Occipital lobe (tissue), 3 donors: ENCODE measurements at places on chromosomes 2 and 18.

DNA sequence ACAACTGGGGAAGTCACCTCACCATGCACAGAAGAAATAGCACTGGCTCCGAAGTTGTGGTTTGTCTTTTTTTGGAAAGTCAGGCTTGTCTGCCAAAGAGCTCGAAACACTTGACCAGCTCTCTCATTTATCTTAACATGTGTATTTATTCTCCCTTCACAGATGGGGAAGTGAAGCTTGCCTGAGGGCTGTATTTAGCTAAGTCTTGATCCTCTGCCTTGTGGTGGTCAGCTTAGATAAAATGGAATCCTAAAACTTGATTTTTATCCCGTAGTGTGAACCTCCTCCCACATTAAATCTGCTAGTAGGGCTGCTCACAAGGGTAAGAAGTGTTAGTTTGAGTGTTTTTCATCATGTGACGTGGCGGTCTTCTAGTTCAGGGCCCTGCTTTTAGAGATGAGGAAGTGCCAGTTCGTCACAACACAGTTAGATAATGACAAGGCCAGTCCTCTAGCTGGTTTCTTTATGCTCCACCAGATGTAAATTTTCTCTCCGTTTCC lies 89.7 kb downstream of the TMEM247 start:
- no peak for DNase-seq

- no peak for DNase-seq
These were observed 415.9 kb downstream of the GRB14 start for GRCh38 chr2:164205347-164205746.

- DNase-seq, result no peak
These were observed 238.2 kb downstream of the TSN start for GRCh38 chr2:121993682-121994081.

DNA sequence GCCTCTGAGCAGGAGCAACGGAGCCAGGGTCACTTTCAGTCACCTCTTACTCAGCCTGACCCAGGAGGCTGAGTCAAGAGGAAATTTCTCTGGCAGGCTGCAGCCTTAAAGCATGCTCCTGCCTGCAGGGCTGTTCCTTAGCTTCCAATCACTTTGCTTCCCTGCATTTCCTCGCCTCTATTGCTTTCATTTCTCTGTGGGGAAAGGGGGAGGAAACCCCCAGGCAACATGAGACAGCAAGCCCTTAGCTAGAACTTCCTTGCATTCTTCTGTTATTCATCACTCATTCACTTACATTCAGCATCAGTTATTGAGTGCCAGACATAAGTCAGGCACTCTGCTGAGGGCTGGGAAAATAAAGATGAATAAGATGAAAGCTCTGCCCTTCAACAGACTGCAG lies 13.0 kb downstream of the XDH start:
- DNase-seq, result no peak

- no peak for DNase-seq
These were observed 68.6 kb downstream of the CAB39 start for GRCh38 chr2:230781130-230781797.

- DNase-seq, result no peak
These were observed 143.2 kb downstream of the RHBDD1 start for GRCh38 chr2:226979004-226979403.

DNA sequence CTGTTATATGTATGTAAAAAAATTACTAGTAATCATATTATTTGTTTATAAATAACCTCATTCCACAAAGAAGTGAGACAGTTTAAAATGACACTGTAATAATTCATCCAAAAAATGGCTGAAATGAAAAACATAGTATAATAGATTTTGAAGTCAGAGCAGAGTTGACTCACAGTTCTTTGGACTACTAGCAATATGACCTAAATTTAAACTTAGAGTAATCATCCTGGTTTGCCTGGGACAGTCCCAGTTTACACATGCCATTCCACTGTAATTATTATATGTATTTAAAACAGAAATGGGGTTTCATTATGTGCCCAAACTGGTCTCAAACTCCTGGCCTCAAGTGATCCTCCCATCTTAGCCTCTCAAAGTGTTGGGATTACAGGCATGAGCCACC lies 48.3 kb downstream of the CCDC88A start:
- DNase-seq, result no peak

DNA sequence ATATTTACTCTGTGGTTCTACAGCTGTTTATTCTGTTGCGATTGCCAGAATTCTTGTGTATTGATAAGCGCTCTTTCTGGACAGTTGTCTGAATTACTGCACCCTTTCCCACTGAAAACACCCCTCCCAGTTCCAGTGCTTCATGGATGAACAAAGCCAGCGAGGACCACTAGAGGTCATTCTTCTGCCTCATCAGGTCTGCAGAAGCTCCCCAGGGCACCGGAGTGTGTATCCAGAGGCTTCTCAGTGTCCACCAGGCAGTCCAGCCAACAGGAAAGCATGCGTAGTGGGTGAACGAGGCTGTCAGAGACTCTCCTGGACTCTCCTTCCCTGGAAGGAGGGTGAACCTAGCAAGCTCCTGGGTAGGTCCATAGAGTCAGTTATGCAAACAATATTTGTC lies 40.6 kb upstream of the INHBB start:
- no peak for DNase-seq

DNA sequence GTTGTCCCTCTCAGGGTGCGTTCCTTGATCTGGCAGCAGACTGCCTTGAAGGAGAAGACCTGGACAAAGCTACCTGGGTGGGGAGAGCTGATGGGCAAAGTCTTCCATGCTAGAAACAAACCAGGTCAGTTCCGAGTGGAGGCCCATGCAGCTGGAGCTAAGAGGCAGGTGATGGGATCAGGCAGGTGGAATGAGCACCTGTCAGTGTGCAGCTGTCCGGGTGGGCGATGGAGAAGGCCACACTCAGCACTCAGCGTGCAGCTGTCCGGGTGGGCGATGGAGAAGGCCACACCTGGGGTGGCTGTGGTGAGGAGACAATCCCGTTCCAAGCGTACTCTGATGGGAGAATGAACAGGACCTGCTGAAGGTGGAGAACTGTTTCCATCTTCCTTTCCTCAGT lies 237.3 kb upstream of the MYT1L start:
- DNase-seq, result no peak

GRCh38 chr2:223901854-223902253 lies 43.3 kb downstream of the WDFY1 start:
- DNase-seq, result no peak
